ENCODE measurements at places on chromosomes 13 and 19. TPM values are rescaled to one million over a fixed set of nuclear protein-coding genes. Genes with fewer than 3 reads are reported as not detected.

Gene CDC42EP5
- 699 TPM for total RNA-seq

GRCh38 chr19:55488986-55489710 lies 912 bp downstream of the SSC5D start:
- H3K4me1 ChIP-seq, result peaks cover 94% of the 10 kb centered on the region
- H3K4me3 ChIP-seq, result no peak overlapping the region
- no peak for DNase-seq
- peak overlapping the region; percentile 85 for H3K27ac ChIP-seq

GRCh38 chr13:25463496-25463895 lies 91.7 kb downstream of the ATP8A2 start:
- no peaks in the 10 kb centered on the region for H3K27me3 ChIP-seq
- H3K36me3 ChIP-seq, result no peaks in the 10 kb centered on the region
- no peak overlapping the region for H3K4me3 ChIP-seq
- no peak for DNase-seq

DNA sequence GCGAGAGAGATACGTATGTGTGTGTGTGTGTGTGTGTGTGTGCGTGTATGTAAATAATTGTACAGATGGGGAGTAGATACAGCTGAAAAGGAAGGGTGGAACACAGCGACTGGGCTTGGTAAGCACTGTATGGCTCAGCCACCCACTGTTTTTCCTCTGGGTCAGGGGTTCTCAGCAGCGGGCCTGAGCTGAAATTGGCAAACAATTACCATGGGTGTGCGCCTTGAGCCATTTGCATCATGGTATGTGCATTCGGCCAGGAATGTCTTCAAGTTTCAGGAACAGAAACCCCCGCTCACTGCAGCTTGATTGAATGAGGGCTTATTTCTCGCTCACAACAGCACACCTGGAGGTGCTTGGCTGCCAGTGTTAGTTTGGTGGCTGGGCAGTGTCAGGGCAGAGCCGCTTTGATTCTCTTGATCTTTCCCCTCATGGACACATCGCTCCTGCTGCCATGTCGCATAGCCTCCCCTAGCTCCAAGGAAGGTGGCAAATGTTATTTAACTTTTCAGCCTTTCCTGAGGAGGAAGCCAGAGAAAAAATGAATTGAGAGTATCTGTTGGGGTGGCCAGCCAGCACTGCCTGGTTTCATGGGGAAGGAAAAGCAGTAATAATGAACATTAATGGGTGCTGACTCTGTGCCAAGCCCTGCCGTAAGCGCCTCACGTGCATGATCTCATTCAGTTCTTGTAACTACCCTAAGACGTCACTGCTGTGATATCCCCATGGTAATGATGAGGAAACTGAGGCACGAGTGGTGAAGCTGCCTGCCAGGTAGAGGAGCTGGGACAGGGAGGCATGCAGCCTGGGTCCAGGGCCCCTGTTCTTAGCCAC lies 126.9 kb downstream of the SIPA1L3 start:
- no peaks in the 10 kb centered on the region for H3K27me3 ChIP-seq
- no peak for DNase-seq
- H3K4me3 ChIP-seq, result no peak overlapping the region

Gene PODNL1
- not detected for total RNA-seq

DNA sequence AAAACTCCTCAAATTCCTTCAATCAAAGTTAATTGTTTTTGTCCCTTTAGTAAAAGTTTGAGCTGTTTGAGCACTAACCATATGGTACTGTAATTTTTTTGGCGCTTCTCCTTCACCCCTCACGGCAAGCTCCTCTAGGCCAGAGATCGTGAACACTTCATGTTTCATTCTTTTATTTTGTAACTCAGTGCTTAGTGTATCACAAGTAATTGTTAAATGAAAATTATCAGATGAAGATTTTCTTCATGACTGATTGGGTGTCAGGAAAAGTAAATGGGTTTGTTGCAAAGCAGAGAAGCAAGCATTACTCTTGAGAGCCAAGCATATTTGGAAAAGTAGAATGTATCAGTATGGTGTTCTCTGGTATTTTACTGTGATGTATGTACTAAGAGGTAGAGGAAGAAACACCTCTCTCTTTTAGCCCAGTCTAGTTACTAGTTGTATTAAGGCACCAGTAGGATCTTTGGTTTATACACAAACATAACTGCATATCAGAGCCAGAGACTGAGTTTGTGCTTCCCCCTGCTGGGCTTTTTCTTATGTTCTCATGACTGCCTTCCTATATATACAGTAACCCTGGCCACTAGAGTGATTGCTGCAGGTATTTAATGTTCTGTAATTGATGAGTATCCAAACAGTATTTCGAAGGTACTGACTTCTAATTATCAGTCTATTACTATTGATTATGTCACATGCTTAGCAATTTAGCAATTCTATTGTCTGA lies 202.3 kb upstream of the KLHL1 start:
- H3K36me3 ChIP-seq, result no peaks in the 10 kb centered on the region
- no peaks in the 10 kb centered on the region for H3K4me1 ChIP-seq
- H3K4me3 ChIP-seq, result no peak overlapping the region

DNA sequence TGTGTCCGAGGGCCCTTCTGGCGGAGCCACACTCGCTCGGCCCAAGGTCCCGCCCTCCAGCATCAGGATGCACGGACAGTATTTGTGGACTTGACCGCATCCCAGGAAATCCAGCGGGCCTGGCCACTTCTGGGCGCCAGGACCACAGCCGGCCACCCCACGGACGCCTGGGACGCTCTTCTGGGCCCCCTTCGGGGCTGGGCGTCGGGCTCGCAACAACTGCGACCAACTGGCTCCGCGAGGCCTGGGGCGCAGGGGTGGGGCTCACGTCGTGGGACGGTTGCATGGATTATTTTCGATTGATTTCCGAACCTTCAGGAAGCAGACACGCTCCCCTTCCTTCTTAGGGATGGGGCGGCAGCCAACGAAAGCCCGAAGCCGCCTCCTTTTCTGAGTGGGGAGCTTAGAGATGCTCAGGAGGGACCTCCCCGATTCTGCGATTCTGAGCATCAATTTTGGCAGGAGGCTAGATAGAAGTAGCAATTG lies 521 bp upstream of the NUP58 start:
- H3K36me3 ChIP-seq, result no peaks in the 10 kb centered on the region
- peak; percentile 73 for DNase-seq
- H3K4me1 ChIP-seq, result peaks cover 30% of the 10 kb centered on the region

DNA sequence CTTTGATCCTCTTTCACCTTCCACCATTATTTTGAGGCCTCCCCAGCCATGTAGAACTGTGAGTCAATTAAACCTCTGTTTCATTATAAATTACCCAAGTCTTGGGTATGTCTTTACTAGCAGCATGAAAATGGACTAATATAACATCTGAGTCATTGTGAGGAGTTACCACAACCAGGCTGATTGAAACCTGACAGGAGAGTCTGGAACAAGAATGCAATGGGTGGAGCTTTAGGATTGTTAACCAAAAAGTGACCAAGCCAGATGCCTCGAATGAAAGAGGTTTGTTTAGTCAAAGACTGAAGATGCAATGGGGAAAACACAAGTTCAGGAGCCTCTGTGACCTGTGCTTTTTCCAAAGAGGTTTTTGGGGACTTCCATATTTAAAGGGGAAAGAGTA lies 659.0 kb downstream of the SLITRK6 start:
- no peak overlapping the region for H3K27ac ChIP-seq
- H3K36me3 ChIP-seq, result no peaks in the 10 kb centered on the region
- H3K4me1 ChIP-seq, result no peaks in the 10 kb centered on the region
- H3K27me3 ChIP-seq, result no peaks in the 10 kb centered on the region
- H3K4me3 ChIP-seq, result no peak overlapping the region

Gene WBP4
- 8.1 TPM for total RNA-seq

Gene CLEC17A
- not detected for total RNA-seq

Data from stomach (tissue), 19 donors.